ENCODE measurements at places on chromosomes 7 and 10.

DNA sequence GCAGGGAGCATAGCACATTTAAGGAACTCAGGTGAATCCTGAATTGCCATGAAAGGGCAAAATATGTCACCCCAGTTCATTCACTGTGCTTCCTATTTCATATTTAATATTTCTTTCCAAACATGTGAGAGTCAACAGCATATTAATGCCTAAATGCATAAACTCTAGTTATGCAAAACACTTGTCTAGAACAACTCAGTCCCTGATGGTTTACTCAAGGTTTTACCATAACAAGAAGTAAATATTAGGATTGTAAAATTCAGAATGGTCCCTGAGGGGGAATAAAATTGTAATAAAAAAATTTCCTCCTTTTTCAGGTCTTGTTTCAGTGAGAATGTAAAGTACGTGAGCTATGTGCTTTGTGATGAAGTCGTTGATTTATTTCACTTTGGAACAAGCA, 51.7 kb upstream of the SEPHS1 start:
- no peak for DNase-seq

GRCh38 chr7:77580762-77581350, 43.8 kb downstream of the PTPN12 start:
- peak; percentile 26 for DNase-seq

DNA sequence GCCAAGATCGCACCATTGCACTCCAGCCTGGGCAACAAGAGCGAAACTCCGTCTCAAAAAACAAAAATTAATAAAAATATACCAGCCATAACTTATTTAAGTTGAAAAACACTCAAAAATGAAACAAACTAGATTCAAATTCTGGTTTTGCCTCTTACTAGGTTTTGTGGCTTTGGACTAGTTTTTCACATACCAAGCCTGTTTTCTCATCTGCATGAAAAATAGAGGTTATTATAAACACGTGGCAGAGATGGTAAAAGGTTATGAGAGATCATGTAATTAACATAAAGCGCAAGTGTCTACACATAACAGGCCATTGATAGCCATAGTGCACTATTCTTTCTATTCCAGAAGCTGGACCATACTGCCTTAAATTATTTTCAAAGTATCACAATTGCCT, 35.5 kb upstream of the CABCOCO1 start:
- DNase-seq: peak; percentile 50

DNA sequence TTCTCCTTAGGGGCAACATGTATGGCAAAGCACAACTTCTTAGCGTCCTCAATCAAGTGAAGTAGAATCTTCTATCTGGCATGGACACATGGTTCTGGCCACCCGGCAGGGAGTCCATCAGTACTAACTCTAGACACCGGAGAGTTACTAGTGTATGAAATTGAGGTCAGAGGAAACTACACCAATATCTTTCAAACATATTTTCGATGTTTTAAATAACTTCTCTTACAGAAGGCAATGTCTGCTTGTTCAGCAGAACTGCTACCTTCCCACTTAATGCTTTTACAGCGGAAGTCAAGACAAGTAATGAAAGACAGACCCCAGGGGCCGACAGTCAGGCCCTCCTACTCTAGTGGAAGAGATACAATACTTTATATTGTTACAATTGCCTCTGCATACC, 89.9 kb downstream of the RNF216 start:
- peak; percentile 59 for DNase-seq

DNA sequence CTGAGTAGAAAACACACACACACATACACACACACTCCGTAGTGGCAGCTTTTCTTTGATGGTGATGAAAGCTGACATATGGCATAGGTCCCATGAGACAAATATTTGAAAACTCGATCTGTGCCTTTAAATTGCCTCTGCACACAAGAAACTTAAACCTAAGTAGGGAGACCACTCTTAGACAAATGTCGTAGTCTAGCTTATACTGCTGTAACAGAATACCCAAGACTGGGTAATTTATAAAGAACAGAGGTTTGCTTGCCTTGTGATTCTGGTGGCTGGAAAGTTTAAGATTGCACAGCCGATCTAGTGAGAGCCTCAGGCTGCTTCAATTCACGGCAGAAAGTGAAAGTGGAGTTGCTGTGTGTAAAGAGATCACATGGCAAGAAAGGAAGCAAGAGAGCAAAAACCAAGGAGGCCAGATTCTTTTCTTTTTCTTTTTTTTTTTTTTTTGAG, 489.4 kb upstream of the SORCS1 start:
- peak; percentile 51 for DNase-seq

GRCh38 chr10:1635340-1635739, 102.0 kb downstream of the ADARB2 start:
- DNase-seq: no peak

DNA sequence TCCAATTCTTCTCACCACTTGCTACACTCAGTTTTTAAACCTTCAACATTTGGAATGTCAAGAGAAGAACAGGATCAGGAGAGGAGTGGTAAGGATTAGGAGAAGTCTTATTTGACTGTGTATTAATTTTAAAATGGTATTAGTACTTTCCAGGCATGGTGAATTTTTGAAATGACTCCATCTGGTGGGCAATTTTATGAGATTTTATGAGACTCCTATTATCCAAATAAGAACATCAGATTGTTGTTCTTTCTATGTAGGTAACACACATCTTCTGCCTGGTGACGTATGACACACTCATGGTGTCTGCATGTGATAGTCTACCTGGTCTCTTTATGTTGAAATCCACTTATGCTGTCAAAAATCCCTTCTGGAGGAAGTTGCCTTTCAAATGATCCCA, 51.0 kb downstream of the SLC13A1 start:
- DNase-seq: no peak

DNA sequence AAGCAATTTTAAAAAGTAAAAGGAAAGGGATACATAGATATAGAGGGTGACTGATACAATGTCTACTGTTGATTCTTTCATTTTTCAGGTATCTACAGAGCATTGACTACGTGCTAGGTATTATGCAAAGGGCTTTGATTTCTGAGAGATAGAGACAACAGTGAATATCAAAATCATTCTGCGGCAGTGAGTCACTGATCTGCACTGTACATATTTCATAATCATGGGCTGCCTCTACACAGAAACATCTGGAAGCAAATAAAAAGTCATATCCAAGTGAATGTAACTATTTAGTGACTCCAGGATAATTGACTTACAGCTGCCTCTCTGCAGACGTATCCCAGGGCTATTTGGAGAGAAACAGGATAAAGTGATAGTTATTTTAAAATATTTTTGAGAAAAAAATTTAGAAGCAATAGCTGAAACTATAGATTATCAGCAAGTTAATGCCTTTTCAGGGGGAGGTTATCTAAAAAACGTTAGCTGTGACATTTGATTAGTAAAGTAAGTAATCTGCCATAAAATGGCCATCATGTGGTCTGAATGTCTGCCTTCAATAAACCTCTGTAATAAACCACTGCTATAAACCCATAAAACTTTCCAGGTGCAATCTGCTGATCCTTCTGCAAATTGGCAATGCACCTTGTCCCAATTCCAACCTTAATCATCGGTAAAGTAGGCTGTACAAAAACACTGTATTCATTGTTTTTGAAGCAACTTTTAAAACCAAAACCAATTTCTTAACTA, 43.7 kb downstream of the CPXM2 start:
- DNase-seq: peak; percentile 22
